ENCODE measurements at places on chromosomes 6 and 20.

GRCh38 chr20:18738055-18738454 is 75.5 kb upstream of the SCP2D1 start:
- DNase-seq = no peak

- DNase-seq = no peak
Measured at GRCh38 chr6:166955121-166955864, 1.1 kb downstream of the RNASET2 start.

DNA sequence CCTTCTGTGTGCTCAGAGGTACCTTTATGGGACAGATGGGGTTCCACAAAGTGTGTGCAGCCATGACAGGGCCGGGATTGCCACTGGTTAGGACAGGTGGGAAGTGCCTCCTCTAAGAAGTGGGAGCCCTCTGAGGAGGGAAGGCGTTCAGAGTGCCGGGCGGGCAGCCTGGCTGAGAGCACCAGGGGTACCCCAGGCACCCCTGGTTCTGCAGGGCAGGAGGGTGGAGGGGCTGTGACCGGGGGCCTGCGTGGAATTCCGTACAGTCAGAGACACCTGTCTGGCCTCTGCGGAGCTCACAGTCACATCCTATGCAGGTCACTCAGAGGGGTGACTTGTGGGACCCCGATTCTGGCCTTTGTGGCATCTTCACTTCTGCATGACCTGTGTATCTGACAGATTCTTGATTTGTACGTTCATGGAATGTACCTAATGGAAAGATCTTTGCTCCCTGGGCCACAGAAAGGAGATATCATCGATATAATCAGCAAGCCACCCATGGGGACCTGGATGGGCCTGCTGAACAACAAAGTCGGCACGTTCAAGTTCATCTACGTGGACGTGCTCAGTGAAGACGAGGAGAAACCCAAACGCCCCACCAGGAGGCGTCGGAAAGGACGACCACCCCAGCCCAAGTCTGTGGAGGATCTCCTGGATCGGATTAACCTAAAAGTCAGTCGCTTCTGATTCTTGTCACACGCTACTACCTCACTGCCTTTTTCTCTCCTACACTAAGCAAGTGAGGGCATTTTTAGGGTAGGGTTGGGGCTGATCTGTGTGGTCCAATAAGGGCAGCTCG is 190.9 kb downstream of the SASH1 start:
- no peak for DNase-seq

GRCh38 chr6:120569714-120570113 is 764.6 kb downstream of the TBC1D32 start:
- no peak for DNase-seq

DNA sequence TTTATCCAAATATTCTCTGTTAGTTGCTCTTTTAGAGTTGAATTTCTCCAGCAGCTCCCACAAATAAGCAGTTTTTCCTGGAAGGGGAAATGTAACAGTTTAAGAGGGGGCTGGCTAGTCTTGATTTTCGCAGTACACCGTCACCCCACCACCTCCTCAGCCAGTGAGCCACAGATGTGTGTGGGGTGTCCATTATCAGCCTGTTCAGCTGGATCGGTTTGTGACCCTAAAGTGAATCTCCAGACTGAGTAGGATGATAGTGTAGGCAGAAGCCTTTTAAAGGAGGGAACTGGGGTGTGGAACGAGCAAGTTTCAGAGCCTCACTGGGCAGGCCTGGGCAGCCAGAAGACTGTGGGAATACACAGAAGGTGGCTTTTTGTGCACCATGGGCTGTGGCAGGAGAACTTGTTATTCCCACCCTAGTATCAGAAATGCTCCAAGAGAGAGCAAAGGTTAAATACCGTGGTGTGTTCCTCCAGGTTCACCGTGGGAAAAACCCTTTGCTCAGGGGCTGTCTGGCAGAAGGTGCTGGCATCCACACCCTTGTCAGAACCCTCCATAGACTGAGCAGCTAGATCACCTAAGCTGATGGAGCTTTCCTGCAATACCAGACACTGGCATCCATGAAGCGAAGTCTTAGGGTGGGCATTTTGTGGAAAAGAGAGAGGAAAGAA is 230.9 kb upstream of the MOCS1 start:
- no peak for DNase-seq
